H1 (cell line): ENCODE measurements at places on chromosomes 5 and 9.

DNA sequence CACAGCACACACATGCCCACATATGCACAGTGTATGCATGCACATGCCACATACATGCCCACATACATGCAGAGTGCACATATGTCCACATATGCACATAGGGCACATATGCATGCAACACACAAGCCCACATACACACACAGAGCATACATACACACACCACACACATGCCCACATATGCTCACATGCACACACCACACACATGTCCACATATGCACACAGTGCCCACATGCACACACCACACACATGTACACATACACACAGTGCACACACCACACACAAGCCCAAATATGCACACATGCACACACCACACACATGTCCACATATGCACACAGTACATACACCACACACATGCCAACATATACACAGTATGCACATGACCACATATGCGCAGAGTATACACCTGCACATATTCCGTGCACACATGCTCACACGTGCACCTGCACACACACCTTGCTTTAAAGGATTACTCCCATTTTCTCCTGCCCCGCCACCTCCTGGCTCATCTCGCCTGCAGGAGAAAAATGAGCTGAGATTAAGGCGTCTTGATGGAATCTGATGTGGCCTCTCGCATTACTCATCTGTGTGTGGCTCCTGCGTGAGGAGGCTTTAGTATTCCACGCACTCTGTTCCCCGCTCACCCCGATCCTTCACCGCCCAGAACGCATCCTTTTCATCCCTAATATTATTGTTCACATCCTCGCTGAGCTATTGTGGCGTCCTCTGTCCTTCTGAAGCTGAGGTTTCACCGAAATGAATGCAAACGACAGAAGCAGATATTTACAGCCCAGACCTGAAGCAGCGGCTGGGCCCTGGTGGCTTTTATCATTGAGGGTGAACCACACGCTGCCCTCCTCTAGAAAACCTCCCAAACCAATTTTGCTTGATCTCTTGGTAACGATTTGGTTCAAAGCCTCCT, 182.7 kb downstream of the OLFM1 start:
- DNase-seq, result no peak

DNA sequence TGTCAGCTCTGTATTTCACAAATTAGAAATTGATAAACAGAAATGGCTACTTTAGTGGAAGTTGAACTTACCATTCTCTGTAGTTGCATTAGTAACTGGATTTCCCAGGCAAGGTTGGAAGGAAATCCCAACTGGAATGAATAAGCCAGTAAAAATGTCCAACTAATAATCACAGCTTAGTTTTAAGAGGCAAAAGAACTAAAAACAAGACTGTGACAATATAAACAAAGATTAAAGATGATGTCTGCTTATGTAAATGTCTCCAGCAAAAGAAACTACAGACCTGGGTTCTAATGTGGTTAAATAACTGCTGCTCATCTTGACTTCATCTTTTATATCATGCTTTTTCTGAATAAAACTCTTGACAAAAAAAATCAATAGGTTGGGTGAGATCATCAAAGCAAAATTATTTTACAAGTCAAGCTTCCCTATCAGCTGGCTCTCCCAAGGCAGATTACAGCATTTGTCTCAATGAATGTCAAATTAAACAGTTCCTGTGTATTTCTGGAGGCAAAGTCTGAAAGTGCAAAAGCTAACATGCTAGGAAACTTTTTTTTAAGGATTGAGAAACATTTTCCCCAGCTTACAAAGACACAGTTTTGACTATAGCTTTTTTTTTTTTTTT, 62.3 kb upstream of the HMHB1 start:
- no peak for DNase-seq

GRCh38 chr9:128208946-128209669, 5.9 kb downstream of the DNM1 start:
- DNase-seq, result no peak

GRCh38 chr9:34927061-34927460, 31.0 kb upstream of the PHF24 start:
- no peak for DNase-seq
